ENCODE measurements at places on chromosomes 16 and 17.

DNA sequence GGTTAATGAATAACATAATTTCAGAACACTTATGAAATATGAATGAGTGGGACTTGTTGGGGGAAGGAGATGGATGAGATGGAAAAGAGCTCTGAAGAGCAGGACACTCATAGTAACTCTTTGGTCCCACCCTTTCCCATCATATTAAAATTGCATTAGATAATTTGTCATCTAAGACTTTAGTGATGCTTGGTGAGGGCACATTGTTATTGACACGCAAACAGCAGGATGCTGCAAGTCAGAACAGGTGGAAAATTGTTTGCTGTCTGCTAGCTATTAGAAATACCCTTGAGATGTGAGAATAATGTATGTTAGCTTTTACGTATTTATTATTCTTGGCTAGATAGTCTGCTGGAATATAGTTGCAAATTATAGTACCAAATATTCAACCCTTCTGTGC lies 75.7 kb downstream of the TANC2 start:
- DNase-seq = no peak

GRCh38 chr16:28326881-28327610 lies 34.7 kb downstream of the SBK1 start:
- DNase-seq = peak; percentile 62

- DNase-seq = no peak
These were observed 98.8 kb downstream of the NLK start for GRCh38 chr17:28141313-28141712.

- DNase-seq = peak; percentile 39
These were observed 855 bp downstream of the TUFM start for GRCh38 chr16:28845293-28845692.

DNA sequence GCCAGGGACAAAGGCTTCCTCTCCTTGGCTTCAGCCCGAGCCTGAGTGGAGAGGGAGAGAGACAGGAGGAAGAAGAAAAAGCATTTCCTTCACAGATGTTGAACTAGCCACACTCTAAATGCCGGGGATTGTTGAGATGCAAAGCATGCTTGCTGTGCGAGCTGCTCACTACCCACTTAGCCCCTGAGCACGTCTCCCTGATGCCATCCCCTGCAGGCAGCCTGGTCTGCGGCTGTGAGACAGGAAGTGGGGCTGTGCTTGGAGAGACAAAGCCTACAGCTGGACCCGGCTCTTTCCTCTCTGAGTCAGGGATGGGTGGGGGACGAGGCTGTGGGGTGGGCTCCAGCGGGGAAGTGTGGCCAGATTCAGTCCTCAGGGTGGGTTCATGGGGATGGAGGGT lies 13.7 kb downstream of the WNT9B start:
- DNase-seq = no peak

DNA sequence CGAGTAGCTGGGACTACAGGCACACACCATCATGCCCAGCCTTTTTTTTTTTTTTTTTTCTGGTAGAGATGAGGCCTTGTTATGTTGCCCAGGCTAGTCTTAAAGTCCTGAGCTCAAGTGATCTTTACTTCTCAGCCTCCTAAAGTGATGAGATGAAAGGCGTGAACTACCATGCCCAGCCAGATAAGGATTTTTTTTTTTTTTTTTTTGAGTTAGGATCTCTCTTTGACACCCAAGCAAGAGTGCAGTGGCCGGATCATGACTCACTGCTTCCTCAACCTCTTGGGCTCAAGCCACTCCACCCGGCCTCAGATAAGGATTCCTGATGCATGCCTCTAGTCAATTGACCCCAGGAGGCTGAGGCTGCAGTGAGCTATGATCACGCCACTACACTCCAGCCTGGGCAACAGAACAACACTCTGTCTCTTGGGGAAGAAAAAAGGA lies 11.2 kb upstream of the PLEKHG4 start:
- DNase-seq = no peak

- DNase-seq = no peak
These were observed 8.1 kb upstream of the HS3ST6 start for GRCh38 chr16:1926271-1926670.

GRCh38 chr17:73841431-73842060 lies 197.3 kb upstream of the SDK2 start:
- DNase-seq = peak; percentile 9

- no peak for DNase-seq
These were observed 2.6 kb downstream of the RAI1 start for GRCh38 chr17:17683710-17684365.

GRCh38 chr16:86619239-86619794 lies 41.0 kb downstream of the FOXL1 start:
- no peak for DNase-seq

GRCh38 chr17:56884483-56885311 lies 29.2 kb downstream of the TRIM25 start:
- DNase-seq = no peak

- no peak for DNase-seq
These were observed 57.2 kb downstream of the TBC1D16 start for GRCh38 chr17:79978548-79978855.

DNA sequence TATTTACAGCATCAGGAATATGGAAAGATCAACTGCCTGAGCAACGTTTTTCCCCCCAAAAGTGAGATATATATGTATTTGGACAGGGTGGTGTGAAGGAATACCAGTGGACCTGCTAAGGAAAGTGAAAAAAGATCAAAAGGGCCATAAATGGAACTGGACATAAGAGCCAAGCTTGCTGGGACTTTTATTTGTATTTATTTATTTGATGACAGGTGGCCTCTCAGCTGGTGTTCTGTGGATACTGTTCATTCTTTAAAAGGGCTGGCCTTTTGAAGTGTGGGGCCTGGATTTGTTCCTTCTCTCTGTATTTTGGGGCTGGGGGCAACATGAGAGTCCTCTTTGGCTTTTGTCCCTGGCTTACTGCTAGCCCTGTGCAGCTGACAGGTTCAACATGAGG lies 306.6 kb upstream of the N4BP1 start:
- no peak for DNase-seq

- DNase-seq = peak; percentile 59
These were observed 12.3 kb downstream of the GLIS2 start for GRCh38 chr16:4328046-4328781.
